ENCODE measurements at places on chromosomes 3 and 15.
A peak's percentile ranks its signal among the peaks of the same experiment; 100 is the strongest.

DNA sequence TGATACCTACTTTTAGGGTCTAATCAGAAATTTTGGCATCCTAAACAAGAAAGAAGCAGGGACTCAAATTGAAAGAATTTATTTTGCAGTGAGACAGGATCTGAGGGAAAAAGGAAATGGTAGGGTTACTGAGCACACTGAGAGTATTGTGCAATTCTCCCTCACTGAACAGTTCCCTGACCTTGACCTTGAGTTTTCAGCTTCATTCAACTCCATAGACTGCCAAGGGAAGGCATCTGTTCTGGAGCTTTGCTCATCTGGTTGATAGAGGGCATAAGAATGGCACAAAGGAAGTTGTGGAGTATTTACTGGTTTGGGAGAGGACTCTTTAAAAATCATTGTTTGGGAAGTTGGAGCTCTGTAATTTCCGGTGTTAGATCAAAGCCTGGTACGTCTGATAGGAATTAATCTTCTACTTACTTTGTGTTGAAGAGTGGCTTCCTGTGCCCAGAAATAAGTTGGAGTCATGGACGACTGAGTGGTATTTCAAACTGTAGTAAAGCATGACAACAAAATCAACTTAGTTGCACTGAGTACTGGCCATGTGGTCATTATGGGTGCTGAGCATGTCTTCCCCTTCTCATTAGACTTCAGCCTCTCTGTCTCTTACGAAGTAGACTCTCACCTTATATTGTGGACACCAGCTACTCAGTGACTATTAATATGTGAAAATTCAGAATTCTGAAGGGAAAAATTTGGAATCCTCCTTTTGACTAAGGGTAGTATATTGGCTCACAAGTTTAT lies 40.8 kb downstream of the CLDN1 start:
- no peak for DNase-seq

GRCh38 chr3:132594498-132594897 lies 2.6 kb upstream of the ACKR4 start:
- DNase-seq: no peak

DNA sequence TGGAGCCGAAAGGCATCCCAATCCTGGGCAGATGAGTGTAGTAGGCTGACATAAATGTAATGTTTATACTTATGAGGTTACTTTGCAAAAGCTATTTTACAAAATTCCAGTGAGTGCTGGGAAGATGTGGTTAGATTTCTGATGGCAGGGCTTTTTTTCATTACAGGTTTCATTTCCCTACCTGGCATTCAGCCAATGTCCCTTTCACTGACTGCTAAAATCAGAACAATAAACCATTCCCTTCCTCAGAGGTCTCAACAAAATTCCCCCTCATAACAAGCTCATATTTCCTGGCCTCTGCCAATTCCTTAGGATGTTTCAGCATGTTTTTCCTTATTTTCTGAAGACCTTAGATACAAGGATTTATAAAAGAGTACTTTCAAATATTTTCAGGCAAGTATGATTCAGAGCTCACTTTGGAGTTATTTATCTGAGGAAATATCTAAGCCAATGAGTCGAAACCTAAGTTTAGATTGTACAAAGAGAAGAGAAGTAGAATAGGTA lies 40.9 kb upstream of the CCDC80 start:
- DNase-seq: peak; percentile 87

GRCh38 chr3:189488241-189488767 lies 142.9 kb upstream of the TP63 start:
- no peak for DNase-seq

DNA sequence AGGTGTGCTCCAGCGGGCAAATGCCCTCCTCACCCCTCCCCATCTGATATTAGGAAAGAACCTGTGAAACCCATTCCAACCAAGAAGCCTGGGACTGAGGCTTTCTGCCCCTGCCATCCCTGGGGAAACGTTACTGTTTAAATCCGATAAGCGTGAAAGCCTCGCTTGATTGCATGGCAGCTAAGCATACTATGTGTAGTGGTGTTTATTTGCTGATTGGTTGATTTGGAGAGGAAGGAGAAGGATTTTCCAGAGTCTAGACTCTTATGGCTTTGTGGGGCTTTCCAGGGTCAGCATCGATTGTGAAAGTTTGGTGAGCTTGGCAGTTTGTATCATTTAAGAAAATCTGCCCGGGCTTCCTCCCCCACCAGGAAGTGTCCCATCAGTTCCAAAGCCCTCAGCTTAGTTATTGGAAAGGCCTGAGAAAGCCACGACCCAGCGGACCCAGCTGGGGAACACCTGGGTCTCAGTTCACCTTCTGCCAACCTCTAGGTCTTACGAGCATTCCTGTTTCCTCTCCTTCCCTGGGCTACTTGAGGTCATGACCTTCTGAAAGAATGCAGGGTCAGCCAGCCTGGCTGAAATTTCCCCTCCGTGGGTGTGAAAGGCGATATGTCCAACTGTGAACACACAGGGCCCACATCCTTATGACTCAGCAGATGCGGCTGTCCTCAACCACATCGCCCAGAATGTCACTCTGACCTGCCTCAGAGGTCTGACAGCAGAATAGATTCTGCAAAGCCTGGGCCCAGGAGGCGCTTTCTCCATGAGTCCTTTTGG lies 62.8 kb upstream of the HERC1 start:
- no peak for DNase-seq

DNA sequence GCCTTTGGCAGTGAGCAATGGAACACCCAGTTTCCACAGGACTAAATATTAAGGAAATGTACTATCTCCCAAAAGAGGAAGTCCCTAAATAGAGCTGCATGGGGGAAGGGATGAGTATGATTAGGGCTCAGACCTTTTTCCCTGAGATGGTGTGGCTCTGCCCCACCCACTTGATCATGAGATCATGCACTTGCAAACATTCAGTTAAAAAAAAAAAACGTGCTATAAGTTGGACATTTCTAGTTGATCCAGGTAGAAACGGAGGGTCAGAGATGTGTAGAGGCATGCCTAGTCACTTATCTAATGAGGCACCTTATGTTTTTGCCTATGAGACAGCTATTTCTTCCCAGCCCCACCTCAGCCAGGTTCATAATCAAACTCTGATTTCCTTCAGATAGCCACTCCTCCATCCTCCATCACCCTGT lies 24.5 kb upstream of the SSR3 start:
- no peak for DNase-seq

GRCh38 chr15:44501768-44502366 lies 35.1 kb upstream of the EIF3J start:
- DNase-seq: peak; percentile 15

DNA sequence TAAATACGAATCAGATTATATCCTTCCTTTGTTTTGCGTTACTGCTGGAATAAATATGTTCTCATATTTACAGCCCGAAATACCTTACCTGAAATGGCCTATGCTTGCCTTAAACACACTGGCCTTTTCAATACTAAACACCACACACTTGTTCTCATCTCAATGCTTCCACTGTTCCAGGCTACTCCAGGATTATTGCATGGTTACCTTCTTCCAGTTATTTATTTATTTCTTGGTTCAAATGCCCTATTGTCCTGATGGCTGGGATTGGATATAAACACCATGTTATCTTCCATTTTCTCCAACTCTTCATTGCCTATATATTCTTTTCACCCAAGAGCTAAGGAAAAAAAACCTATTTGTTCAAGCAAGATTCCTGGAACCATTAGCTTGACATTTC lies 125.3 kb downstream of the SI start:
- no peak for DNase-seq

GRCh38 chr3:107897471-107898061 lies 193.3 kb downstream of the CD47 start:
- DNase-seq: no peak

GRCh38 chr3:171354706-171355582 lies 105.3 kb downstream of the TNIK start:
- no peak for DNase-seq

- DNase-seq: no peak
Observed at GRCh38 chr3:56782215-56782614, 19.5 kb downstream of the ARHGEF3 start.

GRCh38 chr15:31265871-31266711 lies 60.5 kb upstream of the KLF13 start:
- DNase-seq: no peak

DNA sequence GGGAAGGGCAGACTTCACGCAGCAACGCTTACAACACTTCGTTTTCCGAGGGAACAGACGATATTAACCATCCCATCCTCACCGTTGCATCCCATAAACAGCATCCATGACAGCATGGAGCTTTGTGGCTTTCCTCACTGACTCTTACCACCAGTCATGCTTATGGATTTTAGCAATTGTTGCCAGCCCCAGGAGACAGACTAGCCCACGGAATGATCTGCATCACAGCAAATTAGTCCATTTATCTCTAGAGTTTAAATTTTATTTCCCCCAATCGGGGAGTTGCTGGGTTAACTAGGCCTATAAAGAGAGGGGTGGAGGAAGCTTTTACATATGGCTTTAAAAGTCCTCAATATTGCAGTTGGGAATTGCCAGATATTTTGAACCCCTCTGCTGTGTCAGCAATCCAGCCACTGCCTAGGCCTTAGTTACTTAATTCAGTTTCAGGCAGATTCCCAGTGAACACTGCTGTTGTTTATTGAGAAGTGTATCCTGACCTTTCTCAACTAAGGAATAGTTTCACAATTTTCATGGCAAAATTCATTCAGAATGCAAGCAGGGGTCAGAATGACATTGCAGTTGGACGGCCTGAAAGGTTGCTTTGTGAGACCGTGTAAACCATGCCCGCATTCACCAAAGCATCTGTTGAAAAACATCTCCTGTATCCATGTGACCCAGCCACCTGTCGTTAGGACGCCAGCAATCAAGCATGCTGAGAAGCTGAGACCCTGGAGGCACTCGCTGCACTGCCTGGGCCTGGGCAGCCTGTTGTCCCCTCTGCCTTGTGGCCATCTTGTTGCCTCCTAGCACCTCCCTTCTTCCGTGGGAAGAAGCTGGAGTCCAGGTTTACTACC lies 397.4 kb upstream of the TPM1 start:
- DNase-seq: no peak

DNA sequence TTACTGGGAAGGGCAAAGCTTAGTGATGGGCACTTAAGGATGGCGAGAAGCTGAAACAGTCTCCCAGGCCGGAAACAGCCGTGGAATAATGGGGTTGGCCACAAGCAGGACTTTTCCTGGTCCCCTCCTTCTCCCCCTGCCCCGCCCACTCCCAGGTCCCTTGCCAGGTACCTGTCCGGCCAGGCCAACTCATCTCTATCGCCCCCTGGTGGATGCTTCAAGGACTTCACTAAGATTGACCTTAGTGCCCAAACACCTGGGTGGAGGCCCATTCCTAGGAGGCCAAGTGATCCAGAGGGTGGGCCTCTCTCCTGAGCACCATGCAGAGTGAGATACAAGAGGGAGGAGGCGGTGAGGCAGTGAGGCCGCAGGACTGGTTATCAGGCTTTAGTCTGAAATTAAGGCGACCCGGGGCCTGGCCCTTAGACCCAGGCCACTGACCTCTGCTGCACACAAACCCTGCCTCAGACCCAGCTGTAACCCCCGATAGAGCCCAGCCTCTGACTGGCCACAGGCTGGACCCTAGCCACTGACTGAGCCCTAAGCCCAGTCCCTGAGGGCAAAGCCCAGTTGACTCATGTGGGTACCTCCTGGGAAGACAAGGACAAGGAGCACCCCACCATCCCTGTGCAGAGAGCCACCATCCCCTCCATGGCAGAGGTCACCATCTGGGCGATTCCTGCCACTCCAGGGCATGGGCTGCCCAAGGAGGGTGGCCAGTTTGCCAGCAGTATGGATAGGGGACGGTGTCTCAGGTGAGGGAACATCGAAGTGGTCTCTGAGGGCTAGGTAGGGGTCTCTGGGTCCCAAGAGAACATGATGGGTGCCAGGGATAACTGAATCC lies 37.6 kb downstream of the VIPR1 start:
- DNase-seq: no peak

- no peak for DNase-seq
Observed at GRCh38 chr3:120684896-120685295, 2.9 kb upstream of the HGD start.

DNA sequence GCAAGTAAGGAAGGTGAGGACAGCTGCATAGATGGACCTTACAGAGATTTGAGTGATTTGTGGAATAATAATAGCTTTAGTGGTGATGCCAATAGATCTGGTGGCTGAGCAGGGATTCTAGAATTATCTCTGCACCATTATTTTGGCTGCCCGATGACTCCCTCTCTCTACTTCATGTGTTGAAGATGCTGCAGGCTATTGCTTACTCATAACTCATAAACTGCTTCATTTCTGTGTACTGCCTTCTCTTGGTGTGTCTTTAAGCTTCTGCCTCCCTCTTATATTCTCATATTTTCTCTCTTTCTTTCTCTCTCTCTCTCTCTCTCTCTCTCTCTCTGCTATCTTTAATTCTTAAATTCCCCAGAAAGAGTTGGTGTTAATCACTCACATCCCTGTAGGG lies 256.0 kb upstream of the TRIM42 start:
- no peak for DNase-seq

GRCh38 chr15:70463453-70463834 lies 299.9 kb downstream of the UACA start:
- DNase-seq: no peak

GRCh38 chr3:66186545-66186944 lies 34.3 kb upstream of the SLC25A26 start:
- DNase-seq: no peak

DNA sequence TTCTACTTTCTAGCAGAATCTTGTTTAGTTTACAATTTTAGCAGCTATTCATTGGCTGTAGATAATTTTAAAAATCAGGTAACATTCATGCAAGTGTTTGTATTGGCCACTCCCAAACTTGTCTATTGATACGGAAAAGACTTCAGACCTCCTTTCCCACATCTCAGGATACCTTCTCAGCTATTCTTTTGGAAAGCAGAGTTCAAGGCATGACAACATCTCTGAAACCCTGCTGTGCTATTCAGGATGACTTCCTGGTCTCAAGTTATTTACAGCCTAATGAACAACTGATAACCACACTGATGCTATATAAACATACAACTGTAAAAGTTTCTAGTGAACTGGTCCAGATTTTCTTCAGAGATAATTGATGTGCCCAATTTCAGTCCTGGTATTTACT lies 55.8 kb downstream of the DZIP3 start:
- no peak for DNase-seq

GRCh38 chr3:82707035-82707434 lies 945.6 kb upstream of the GBE1 start:
- no peak for DNase-seq

GRCh38 chr3:4834403-4834866 lies 144.8 kb upstream of the BHLHE40 start:
- no peak for DNase-seq

- no peak for DNase-seq
Observed at GRCh38 chr3:50648313-50648712, 26.4 kb upstream of the DOCK3 start.

- DNase-seq: no peak
Observed at GRCh38 chr3:126049289-126050049, 34.5 kb downstream of the SLC41A3 start.

- DNase-seq: no peak
Observed at GRCh38 chr3:46440531-46441294, 24.0 kb downstream of the LTF start.

GRCh38 chr15:29635513-29636098 lies 186.7 kb downstream of the TJP1 start:
- no peak for DNase-seq

- DNase-seq: no peak
Observed at GRCh38 chr3:108389372-108389771, 93.0 kb downstream of the HHLA2 start.

GRCh38 chr3:156059950-156060501 lies 60.4 kb upstream of the KCNAB1 start:
- DNase-seq: no peak

- DNase-seq: no peak
Observed at GRCh38 chr3:72675243-72675642, 173.0 kb downstream of the SHQ1 start.

GRCh38 chr3:126557761-126558160 lies 971 bp downstream of the C3orf22 start:
- no peak for DNase-seq

GRCh38 chr3:177525987-177526712 lies 328.9 kb upstream of the TBL1XR1 start:
- DNase-seq: no peak
